ENCODE measurements at places on chromosomes 13 and 19. TPM values are rescaled to one million over a fixed set of nuclear protein-coding genes. Genes with fewer than 3 reads are reported as not detected.

The MATK gene
- total RNA-seq = not detected

The CCDC61 gene
- total RNA-seq = 6.8 TPM

The OR4F17 gene
- not detected for total RNA-seq

The ZNF470 gene
- 4.9 TPM for total RNA-seq

The DZIP1 gene
- 21.7 TPM for total RNA-seq

The RRAS gene
- total RNA-seq = 108 TPM

The ZNF729 gene
- not detected for total RNA-seq

The ZNF497 gene
- 0.18 TPM for total RNA-seq

The MTUS2 gene
- total RNA-seq = not detected

Data from cardiac atrium fibroblast (primary cell).